COLO829 (cell line): ENCODE measurements at places on chromosomes 7 and 10.

DNA sequence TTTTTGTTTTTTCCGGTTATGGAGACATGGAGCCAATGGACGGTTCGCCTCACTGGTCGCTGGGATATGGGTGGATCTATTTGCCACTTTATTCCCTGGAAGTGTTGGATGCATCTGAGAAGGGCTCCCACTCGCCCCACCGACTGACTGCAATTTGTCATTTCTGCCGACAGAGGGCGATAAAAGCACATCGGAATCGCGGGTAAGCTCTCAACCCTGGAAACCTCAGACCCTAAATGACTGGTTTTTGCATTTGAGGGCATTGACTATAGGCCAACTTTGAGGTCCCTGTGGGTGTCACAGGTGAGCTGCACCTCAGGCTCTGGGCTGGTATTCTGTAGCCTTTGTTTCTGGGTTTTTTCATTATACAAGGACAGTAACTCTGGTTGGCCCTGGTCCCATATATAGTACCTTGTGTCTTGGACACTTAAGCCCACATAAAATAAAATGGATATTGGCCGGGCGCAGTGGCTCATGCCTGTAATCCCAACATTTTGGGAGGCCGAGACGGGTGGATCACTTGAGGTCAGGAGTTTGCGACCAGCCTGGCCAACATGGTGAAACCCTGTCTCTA lies 11.9 kb upstream of the OPALIN start:
- peak; percentile 63 for DNase-seq

- DNase-seq = no peak
Measured at GRCh38 chr10:86402283-86402941, 35.8 kb upstream of the GRID1 start.

- DNase-seq = no peak
Measured at GRCh38 chr7:155980841-155981240, 168.6 kb upstream of the SHH start.

- DNase-seq = peak; percentile 40
Measured at GRCh38 chr7:132328047-132328620, 248.1 kb downstream of the PLXNA4 start.

DNA sequence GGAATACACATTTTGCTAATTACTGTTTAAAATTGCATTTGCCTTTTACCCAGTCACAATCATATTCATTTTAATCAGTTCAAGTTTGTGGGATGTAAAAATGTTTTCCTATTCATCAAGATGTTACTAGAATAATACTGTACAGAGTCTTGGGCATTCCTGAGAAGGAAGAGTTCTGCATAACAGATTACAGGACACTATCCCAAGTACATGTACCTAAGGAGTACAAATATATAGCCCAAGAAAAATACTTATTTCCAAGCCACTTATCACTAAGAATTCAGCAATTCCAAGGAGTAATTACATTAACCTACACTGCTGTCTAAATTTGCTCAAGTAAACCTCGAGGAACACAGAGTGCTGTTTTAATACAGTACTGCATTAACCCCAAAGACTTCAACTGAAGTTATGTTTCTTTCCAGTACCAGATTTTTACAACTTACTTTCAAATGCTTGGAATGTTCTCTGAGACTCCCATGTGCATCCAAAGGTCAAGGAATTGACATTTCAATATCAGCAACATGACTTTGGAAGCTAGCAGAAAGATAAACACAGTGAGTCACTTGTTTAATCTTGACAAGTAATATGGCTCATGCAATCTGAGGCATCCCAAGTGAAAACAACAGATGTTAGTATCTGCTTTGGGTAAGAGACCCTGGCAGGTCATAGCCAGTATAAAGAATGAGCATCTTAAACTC lies 125.4 kb upstream of the BET1 start:
- peak; percentile 84 for DNase-seq

GRCh38 chr7:157679607-157680006 lies 342.8 kb downstream of the DNAJB6 start:
- no peak for DNase-seq

GRCh38 chr7:25954395-25954794 lies 197.6 kb upstream of the NFE2L3 start:
- no peak for DNase-seq

DNA sequence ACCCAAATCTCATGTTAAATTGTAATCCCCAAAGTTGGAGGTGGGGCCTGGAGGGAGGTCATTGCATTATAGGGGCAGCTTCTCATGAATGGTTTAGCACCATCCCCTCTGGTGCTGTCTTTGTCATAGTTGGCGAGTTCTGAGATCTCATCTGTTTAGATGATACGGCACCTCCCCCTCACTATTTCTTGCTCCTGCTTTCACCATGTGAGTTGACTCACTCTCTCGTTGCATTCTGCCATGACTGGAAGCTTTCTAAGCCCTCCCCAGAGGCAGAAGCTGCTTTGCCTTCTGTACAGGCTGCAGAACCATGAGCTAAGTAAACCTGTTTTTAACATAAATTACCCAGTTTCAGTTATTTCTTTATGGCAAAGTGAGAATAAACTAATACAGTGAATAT lies 18.9 kb upstream of the ZNF138 start:
- DNase-seq = peak; percentile 23

DNA sequence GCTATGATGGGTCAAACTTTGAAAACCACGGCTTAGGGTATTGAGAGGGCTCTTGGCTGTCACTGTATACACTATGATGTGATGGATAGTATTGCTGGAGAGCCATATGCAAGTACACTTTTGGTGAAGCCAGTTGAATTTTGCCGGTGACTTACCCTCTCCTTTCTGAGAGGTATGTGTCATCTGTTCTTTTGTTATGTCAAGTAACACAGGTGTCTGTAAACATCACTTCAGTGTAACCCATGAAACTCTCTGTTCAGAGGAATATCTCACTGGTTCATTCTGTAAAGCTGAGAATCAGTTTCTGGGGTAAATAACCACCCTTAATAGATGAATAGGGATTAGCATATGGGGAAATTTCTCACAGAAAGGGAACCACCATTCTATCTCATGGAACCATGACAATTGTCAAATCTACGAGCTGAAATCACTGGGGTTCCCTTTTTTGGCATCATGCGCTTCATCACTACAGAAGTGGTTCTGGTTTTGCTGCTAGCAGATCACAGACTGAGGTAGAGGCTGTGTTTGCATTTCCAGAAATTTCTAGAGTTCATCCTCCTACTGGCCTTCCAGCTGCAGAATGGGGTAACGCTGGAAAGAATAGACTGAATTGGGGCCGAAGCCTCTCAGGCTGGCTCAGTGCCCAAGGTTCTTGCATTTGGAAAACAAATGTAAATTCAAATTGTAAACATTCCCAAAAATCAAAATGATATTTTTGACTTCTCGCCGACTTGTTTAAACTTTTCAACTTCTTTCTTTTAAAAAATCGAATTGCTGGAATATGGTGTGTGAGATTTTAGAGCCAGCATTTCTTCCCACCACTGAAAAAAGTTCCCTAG lies 83.3 kb upstream of the CREB5 start:
- DNase-seq = no peak

DNA sequence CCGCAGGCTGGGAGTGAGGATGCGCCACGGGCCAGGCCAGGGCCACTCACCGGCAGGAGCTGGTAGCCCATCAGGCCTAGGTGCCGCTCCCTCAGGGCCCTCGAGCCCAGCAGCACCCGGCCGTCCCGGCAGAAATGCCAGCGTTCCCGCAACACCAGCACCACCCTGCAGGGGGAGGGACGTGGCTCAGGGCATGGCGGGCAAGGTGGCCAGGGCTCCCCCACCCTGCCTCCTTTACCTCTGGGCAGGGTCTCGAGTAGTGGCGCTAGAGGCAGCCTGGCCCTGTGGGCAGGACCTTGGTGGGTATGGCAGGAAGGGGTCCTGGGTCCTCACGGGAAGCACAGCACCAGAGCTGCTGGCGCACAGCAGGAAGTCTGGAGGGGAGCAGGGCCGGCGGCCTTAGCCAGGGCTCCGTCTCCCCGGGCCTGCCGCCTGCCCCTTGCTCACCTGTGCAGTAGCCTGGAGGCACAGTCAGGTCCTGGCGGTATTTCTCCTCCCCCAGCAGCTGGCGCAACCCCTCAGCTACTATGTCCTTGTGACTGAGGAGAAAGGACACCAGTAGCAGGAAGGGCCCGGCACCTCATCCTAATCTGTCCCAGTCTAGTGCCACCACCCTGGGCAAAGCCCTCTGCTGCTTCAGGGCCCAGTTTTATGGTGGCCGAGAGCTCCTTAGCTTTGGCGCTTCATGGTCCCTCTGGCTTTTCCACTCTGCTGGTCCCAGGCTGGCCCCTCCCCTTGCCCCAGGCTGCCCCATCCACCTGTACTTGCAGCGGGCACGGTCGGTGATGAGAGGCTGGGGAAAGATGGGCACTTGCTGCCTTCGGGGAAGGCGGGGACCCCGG lies 3.5 kb downstream of the FASTK start:
- DNase-seq = no peak

DNA sequence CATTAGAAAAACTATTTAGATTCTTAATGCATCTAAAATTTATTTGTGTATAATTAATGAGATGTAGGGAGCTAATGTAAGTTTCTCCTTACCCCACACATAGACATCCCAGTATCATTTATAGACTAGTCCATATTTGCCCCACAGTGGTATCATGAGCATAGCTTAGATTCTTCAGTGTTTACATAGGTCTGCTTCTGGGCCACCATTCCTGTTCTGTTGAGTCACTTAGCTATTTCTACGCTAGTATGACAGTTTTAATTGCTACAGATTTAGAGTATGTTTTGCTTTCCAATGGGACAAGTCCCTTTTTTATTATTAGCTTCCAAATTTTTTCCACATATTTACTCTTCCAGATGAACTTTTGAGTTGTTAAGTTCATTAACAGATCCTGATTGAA lies 69.4 kb downstream of the MCMBP start:
- no peak for DNase-seq

- DNase-seq = no peak
Measured at GRCh38 chr10:123783296-123783695, 108.3 kb downstream of the CPXM2 start.

DNA sequence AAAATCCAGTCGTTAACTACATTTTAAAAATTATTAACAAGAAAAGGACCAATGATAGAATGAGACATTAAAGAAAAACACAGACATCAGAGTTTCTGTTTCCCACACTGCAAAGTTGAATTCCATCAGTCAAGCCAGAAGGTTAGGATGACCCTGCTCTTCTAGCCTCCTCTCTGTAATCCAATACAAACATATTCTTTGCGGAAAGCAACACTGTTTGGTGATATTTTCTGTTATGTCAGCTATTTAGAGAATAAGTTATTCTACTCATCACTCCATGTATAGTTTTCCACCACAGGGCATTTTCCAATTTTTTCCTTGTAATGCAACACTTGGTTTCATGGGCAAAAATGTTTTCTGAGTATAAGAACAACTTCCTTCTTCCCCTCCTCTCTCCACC lies 152.3 kb downstream of the EVX1 start:
- no peak for DNase-seq

GRCh38 chr10:79148452-79149344 lies 79.9 kb downstream of the ZMIZ1 start:
- DNase-seq = no peak

DNA sequence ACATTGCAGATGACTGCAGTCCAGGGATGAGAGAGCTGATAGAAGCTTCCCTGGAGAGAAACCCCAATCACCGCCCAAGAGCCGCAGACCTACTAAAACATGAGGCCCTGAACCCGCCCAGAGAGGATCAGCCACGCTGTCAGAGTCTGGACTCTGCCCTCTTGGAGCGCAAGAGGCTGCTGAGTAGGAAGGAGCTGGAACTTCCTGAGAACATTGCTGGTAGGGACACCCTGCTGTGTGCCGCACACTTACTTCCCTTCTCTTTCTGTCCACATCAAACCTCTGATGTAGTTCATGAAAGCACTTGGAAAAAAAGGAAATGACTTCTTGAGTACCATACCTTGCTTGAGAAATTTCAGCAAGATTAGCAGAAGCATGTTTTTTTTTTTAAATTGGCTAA lies 25.3 kb downstream of the MAP3K8 start:
- no peak for DNase-seq

GRCh38 chr10:33326933-33327332 lies 7.5 kb downstream of the NRP1 start:
- DNase-seq = no peak

- DNase-seq = no peak
Measured at GRCh38 chr10:90589825-90590224, 268.0 kb downstream of the HTR7 start.

DNA sequence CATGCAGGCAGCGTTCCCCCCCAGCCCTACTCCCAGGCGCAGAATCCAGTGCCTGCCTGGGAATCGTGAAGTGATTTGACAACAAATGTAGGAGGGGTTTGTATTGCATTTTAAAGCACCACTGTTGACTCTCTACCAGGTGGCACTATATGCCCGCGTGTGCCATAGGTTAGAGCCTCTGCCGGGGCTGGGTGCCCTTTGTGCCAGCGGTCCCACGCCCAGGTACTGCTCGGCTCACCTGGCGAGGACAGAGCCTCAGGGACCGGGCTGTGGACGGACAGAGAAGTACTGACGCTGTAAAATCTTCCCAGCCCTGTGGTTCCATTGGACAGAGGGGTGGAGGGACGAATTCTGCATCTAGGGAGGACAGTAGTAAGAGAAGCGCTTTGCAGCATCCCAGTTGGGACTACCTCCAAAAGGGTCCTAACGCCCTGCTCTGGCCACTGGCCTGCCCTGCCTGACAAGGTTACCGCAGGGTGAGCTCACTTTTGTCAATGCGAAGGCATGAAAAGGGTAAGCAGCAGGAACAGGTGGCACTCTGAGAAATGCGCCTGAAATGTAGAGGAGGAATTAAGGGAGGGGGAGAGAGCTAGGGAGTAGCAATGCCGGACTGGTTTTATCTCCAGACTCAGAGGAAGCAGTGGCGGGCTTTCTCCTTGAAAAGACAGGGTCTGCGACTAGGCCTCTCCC lies 788 bp upstream of the CACNA2D1 start:
- DNase-seq = no peak

- peak; percentile 48 for DNase-seq
Measured at GRCh38 chr10:34254596-34254995, 560.5 kb downstream of the PARD3 start.

DNA sequence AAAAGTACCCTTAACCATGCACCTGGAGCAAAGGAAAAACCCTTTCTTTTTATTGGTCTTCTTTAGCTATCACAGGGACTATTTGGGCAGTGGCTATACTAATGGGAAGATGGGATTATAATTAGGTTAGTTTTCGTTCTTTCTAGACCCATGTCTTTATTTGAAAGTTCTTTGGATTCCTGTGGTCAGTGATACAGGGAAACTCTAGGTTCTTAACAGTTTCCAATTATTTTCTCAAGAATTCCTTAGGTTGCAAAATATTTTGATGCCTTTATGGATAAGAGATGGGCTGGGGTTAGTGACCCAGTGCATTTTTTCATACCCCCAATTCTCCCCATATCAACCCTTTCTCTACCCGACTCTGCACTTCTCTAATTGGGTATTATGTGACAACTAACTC lies 49.0 kb downstream of the ADD3 start:
- DNase-seq = no peak

- DNase-seq = no peak
Measured at GRCh38 chr10:44993226-44993921, 7.3 kb upstream of the ZNF22 start.

GRCh38 chr10:78065611-78066010 lies 31.9 kb downstream of the RPS24 start:
- DNase-seq = no peak

- peak; percentile 7 for DNase-seq
Measured at GRCh38 chr10:25465582-25466372, 291.0 kb downstream of the GPR158 start.
